Heart left ventricle (tissue), 16 donors: ENCODE measurements at places on chromosomes 1 and 21. TPM values are rescaled to one million over a fixed set of nuclear protein-coding genes. Genes with fewer than 3 reads are reported as not detected.

DNA sequence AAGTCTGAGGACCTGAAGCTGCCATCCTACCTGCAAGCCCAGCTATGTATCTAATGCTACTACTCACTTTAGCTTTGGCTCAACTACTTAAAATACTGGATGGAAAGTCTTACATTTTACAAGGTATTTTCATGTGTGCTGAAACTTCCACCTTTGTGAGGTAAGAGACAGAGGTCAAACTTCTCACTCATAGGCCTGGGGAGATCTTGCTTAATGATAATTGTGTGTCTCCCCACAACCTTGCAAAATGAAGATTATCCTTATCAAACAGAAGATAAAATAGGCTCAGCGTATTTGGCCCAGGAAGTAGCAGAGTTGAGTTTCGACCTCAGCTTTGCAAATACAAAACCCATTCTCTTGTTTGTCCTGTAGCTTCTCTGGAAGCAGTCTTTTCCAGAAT is 63.7 kb downstream of the CENPF start:
- no peak for DNase-seq

DNA sequence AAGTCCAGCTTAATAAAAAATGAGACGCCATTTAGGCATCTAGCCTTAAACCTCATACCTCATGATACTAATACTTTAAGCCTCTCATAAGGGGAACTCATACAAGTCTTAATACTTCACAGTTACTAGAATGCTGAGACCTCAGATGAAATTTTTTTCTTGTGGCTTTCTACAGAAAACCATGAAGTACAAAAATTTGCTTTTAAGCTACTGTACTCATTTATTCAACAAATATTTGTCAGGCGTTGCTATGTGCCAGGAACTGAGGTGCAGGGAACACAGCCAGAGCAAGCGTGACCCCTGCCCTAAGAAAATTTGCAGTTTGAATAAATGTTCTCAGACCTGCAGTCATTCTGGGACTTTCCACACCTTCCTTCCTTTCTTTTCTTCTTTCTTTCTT is 150.6 kb downstream of the MRPL39 start:
- no peak for DNase-seq

DNA sequence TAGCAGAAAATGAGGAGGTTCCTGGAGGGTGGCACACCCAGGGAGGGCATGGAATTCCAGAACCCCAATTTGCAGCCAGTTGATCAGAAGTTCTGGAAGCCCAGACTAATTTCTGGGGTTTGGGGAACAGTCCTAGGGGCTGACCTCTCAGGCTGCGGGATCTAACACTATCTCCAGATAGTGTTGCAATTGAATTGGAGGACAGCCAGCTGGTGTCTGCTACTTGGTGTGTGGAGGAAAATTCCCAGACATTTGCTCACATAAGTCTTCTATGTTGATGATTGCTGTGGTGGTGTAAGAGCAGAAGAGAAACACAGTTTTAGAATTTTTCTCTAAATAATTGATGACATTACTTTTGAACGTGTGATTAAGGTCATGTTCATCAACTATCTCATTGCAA is 154.3 kb upstream of the RNPC3 start:
- DNase-seq, result no peak

GRCh38 chr1:101357444-101357986 is 120.7 kb downstream of the S1PR1 start:
- peak; percentile 46 for DNase-seq

Gene EEIG2
- 4.8 TPM for total RNA-seq
